ENCODE measurements at places on chromosomes 13 and 19.
A peak's percentile ranks its signal among the peaks of the same experiment; 100 is the strongest.

DNA sequence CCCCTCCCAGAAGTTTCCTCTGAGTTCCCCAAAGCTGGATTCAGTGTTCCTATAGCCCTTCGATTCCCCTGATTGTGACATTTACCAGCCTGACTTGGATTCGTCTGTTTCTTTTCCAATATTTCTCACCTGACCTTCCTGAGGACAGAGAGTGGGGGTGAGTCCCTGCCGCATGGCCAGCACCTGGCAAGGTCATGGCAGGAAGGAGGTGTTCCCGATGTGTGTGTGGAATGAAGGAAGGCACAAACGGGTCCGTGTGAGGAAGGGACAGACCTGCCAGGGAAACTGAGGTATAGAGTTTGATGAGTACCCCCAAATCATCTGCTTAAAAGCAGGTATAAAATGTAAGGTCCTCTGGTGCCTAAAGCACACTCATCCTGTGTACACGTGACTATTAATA, 3.3 kb downstream of the COL4A1 start:
- DNase-seq = no peak

- DNase-seq = peak; percentile 86
Measured at GRCh38 chr13:99386911-99387788, 80.0 kb upstream of the GPR183 start.

- no peak for DNase-seq
Measured at GRCh38 chr13:64540468-64540867, 2689.7 kb downstream of the PCDH9 start.

DNA sequence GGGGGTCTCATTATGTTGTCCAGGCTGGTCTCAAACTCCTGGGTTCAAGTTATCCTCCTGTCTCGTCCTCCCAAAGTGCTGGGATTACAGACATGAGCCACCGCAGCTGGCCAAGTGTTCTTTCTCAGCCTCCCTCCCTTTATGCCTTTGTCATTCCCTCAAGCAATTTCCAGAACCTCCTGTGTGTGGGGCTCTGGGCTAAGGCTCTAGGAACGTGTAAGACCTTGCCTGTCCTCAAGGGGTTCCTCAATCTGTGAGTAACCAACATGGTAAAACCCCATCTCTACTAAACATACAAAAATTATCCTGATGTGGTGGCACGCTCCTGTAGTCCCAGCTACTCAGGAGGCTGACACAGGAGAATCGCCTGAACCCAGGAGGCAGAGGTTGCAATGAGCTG, 15.5 kb upstream of the SPACA4 start:
- no peak for DNase-seq

DNA sequence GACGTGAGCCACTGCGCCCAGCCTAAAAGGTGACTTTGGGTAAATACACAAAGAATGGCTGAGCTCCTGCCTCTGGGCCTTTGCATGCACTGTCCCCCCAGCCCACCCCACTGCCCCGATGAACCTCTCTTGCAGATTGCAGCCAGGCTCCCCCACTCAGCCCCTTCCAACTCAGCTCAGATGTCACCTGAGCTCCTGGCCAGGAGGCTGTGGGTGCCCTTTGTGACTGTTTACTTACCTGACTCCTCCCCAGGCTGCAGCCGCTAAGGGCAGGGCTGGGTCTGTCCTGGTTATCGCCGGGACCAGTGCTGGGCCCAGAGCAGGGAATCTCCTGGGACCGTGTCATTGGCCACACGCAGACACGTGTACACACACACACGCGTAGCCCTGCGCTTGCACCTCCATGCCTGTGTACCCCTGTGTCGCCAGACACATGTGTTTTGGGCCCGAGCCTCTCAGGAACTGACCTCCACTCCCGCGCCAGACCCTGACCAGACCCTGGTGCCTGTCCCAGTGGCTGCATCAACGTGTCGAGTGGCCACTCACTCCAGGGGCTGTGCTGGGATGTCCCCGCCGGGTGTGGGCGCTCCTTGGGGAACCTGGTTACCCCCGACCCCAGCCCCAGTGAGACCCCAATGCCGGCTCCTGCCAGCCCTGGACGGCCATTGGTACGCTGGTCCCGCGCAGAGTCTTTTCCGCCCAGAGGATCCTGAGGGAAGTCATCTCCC, 18.7 kb downstream of the EFNA2 start:
- DNase-seq = no peak

GRCh38 chr13:38166116-38166515, 183.5 kb upstream of the UFM1 start:
- no peak for DNase-seq

- DNase-seq = peak; percentile 26
Measured at GRCh38 chr19:17681505-17682125, 6.5 kb downstream of the UNC13A start.

DNA sequence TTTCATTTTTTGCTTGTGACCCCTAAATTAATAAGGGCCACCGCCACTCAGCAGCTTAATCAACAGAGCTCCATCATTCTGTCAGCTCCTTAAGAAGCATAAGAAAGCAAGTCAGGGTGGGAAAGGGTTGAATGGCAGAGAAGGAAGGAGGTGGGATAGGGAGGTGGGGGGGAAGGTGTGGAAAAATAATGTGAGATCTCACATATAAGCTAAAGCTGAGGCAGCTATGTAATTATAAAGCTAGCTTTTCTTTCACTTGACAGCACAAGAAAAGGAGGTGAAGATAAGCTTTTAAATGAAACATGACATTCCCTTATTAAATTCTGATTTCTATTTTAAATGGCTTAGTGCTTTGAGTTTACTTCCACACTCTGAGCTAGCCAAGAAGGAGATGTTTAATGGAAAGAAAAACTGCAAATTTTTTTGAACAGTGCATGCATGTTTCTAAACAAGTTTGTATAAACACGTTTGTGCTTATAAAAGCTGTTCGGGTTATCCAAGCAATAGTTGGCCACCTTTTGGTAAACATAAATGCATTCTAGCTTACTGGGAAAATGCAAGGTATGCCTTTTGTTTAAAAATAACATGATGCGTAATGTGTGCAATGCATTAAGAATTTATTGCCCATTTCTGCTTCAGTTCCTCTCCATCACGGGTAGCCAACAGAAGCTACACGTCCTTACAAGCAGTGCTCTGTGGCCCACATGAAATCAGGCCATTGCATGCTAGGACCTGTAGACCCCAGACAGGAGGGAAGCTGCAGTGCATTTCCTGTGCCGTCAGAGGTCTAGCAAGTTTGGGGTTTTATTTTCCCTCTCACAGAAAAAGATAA, 96.2 kb downstream of the LHFPL6 start:
- DNase-seq = no peak

DNA sequence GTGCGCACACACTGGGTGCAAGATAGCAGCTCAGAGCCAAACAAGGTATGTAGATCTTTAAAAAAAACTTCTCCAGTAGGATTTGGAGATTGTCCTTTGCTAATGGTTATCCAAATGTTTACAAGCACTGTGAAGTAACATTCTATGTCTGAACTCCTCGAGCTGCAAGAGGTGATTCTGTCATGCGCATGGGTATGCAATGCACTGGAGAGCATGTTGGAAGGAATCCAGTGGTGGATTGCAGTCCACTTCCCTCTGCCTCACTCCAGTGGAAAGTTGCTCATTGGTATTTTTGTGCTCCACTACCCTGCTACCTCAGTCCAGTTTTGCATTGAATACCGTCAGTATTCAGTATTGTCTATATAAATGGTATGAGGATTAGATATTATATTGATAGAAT, 132.1 kb downstream of the ATP8A2 start:
- DNase-seq = no peak

- DNase-seq = no peak
Measured at GRCh38 chr13:29458419-29458818, 137.1 kb downstream of the SLC7A1 start.

GRCh38 chr13:20045950-20046548, 87.5 kb downstream of the ZMYM2 start:
- DNase-seq = no peak

DNA sequence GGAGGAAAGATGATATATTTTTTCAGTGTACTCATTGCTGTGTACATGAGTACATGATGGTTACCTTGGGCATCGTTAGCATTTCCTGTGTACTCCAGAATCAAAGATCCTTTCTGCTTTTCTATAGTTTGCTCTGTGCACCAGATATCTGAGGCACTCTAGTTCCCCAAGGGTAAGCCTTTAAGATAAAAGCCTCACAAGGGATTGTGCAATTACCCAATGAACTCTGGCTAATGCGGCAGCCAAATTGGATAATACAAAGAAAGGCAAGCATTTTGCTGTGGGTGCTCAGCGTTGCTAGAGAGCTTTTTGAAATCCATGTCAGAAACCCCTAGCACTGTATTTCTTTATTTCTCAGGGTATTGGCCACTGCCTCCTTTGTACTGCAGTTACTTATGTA, 2.9 kb downstream of the CYSLTR2 start:
- no peak for DNase-seq

GRCh38 chr19:47095476-47096099, 18.0 kb downstream of the ZC3H4 start:
- peak; percentile 19 for DNase-seq

GRCh38 chr13:90118467-90119071, 1228.9 kb upstream of the MIR17HG start:
- no peak for DNase-seq
